Adipose tissue (tissue), 3 donors: ENCODE measurements at places on chromosomes 5 and 9. TPM values are rescaled to one million over a fixed set of nuclear protein-coding genes. Genes with fewer than 3 reads are reported as not detected.

WDR31 gene
- 1.3 TPM for polyA plus RNA-seq

CYLC2 gene
- polyA plus RNA-seq = not detected

STRBP gene
- polyA plus RNA-seq = 4.0 TPM

WDR38 gene
- polyA plus RNA-seq = not detected

ADAMTS6 gene
- polyA plus RNA-seq = 0.37 TPM

GARIN3 gene
- polyA plus RNA-seq = not detected
